Colonic mucosa (tissue), 4 donors: ENCODE measurements at places on chromosomes 6 and 20.

DNA sequence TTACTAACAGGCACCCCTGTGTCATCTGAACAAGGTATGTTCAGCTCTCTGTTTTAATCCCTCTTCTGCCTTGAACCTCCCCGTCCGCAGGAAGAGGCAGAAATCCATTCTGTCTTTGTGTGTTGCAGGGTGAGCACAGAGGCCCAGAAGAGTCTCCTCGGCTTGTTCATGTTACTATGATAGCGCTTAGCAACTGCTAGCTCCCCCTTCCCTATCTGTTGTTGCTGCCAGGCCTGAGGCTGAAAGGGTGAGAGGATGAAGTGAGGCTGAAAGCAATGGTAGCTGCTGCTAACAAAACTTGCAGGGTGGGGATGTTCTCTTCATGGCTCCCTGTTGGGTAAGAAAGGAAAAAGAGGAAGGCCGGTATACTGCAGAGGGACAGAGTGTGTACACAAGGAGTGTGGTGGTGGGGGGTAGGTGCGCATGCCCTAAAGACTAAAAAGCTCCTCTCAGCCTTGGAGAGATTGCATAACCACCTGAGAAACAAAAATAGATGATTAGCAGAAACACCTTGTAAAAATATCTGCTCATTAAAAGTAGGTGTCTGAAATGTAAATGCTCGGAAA lies 55.2 kb upstream of the CITED2 start:
- DNase-seq: no peak

DNA sequence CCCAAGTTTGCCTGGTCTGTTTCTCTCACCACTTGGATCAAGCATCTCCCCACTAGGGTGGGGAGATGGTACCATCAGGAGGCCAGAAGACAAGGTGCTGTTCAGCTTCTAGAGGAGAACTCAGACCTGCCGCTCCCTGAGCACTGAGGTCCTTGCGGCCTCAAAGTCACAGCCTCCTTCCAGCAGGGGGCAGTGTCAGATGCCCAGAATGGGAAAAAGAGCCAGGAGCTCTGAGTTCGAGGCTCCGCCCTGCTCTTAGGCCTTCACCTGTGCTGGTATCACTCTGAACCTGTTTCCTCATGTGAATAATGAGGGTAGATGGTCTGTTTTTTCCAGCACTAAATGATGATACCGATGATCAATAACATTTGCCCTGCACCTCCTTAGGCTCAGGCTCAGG lies 68.7 kb downstream of the TOX2 start:
- peak; percentile 90 for DNase-seq

- no peak for DNase-seq
Observed at GRCh38 chr20:52179331-52180179, 12.0 kb downstream of the ZFP64 start.

GRCh38 chr6:112660626-112661025 lies 313.5 kb downstream of the RFPL4B start:
- DNase-seq: no peak

GRCh38 chr6:20335872-20336271 lies 65.8 kb upstream of the E2F3 start:
- no peak for DNase-seq

- peak; percentile 69 for DNase-seq
Observed at GRCh38 chr6:148177589-148178233, 164.9 kb upstream of the SASH1 start.

- no peak for DNase-seq
Observed at GRCh38 chr6:129748901-129749748, 39.1 kb upstream of the ARHGAP18 start.
